ENCODE measurements at places on chromosomes 6 and 20. TPM values are rescaled to one million over a fixed set of nuclear protein-coding genes. Genes with fewer than 3 reads are reported as not detected.
A peak's percentile ranks its signal among the peaks of the same experiment; 100 is the strongest.

GRCh38 chr6:53692172-53692571, 26.6 kb upstream of the KLHL31 start:
- no peaks in the 10 kb centered on the region for H3K4me1 ChIP-seq
- H3K4me3 ChIP-seq, result no peak overlapping the region
- no peak for DNase-seq
- no peaks in the 10 kb centered on the region for H3K36me3 ChIP-seq
- H3K27me3 ChIP-seq, result peaks cover under 1% of the 10 kb centered on the region

Gene SLC52A3
- total RNA-seq, result 1.1 TPM

DNA sequence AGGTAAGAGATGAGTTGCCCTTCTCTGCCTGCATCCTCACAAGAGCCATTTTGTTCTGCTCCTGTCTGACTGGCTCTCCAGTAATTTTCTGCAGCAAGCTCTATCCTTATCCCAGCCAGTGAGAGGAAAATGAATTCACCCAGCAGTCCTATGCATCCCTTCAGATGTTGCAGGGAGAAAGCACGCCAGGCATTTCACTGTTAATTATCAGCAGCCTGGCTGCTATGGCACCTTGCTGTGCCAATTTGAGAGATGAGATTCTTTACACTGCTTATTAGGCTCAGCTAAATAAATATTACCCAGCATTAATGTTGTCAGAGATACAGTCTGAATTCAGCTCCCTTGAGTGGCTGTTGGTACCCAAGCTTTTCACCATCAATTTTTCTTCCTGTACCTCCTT, 61.1 kb upstream of the SNAP25 start:
- no peak overlapping the region for H3K4me3 ChIP-seq
- H3K4me1 ChIP-seq, result no peaks in the 10 kb centered on the region
- DNase-seq, result no peak
- H3K27ac ChIP-seq, result no peak overlapping the region

- H3K36me3 ChIP-seq, result peaks cover 54% of the 10 kb centered on the region
- H3K27ac ChIP-seq, result no peak overlapping the region
- no peak overlapping the region for H3K4me3 ChIP-seq
- peaks cover 17% of the 10 kb centered on the region for H3K4me1 ChIP-seq
- no peaks in the 10 kb centered on the region for H3K27me3 ChIP-seq
These were observed 30.3 kb downstream of the TBPL1 start for GRCh38 chr6:133983099-133983939.

DNA sequence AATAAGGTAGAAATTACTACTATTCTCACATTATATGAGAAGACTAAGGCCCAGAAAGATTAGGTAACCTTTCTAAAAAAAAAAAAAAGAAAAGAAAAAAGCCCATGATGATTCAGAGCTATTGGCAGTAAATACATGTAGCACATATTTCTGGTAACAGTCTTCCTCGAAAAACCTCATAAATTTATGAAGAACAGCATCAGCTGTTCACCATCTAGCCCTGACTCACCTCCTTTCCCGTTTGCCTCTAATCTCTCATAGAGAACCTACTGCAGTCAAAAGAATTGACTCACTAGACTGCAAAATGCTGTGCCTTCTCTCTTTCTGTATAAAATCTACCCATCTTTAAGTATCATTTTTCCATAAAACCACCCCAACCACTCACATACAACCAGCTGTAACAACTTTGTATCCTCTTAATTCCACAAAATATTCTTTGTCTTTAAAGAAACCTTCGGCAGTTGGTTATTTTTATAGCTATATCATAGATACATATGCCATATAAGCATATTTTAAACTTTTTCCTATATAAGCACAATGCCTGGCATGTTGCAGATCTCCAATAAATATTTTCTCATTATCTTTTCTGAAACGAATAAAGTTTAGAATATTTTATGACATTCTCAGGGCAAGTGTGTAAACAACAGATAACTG, 152.7 kb upstream of the ENPP5 start:
- no peak overlapping the region for H3K27ac ChIP-seq
- H3K4me3 ChIP-seq, result no peak overlapping the region
- H3K4me1 ChIP-seq, result no peaks in the 10 kb centered on the region

DNA sequence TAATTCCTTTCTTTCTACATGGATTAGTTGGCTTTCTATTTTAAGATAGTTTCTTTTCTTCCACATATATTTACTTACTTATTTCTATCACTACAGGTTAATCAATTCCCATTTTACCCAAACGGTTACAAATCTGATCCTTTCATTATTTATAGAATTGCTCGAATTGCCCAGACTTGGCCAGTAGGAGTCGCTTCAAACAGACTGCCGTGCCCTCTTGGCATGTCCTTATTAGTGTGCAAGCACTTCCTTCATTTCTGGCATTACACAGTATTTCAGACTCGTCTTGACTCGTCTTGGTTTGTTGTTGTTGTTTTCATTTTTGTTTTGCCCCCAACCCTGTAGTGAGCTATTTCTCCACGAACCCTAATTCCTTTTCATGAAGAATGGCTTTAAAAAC, 74.6 kb downstream of the SAMD3 start:
- H3K4me3 ChIP-seq, result no peak overlapping the region
- H3K27ac ChIP-seq, result no peak overlapping the region
- H3K4me1 ChIP-seq, result no peaks in the 10 kb centered on the region
- H3K36me3 ChIP-seq, result no peaks in the 10 kb centered on the region

Gene ZNF334
- 4.7 TPM for total RNA-seq

DNA sequence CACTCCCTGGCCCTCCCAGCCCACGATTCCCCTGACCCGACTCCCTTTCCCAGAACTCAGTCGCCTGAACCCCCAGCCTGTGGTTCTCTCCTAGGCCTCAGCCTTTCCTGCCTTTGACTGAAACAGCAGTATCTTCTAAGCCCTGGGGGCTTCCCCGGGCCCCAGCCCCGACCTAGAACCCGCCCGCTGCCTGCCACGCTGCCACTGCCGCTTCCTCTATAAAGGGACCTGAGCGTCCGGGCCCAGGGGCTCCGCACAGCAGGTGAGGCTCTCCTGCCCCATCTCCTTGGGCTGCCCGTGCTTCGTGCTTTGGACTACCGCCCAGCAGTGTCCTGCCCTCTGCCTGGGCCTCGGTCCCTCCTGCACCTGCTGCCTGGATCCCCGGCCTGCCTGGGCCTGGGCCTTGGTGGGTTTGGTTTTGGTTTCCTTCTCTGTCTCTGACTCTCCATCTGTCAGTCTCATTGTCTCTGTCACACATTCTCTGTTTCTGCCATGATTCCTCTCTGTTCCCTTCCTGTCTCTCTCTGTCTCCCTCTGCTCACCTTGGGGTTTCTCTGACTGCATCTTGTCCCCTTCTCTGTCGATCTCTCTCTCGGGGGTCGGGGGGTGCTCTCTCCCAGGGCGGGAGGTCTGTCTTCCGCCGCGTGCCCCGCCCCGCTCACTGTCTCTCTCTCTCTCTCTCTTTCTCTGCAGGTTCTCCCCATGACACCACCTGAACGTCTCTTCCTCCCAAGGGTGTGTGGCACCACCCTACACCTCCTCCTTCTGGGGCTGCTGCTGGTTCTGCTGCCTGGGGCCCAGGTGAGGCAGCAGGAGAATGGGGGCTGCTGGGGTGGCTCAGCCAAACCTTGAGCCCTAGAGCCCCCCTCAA, at the start of gene LTA:
LTA (plus strand) TSS at position 249 of the 871 bp plus-strand sequence; CDS start at position 703, 454 bp downstream.
- H3K27ac ChIP-seq, result peak within 1 kb of the TSS; percentile 36
- no peaks in the 10 kb centered on the region for H3K36me3 ChIP-seq
- peaks cover 16% of the 10 kb centered on the region for H3K4me1 ChIP-seq
- DNase-seq, result no peak

- H3K4me3 ChIP-seq, result no peak overlapping the region
- no peaks in the 10 kb centered on the region for H3K27me3 ChIP-seq
- H3K4me1 ChIP-seq, result peaks cover 15% of the 10 kb centered on the region
- DNase-seq, result no peak
- H3K27ac ChIP-seq, result no peak overlapping the region
These were observed 56.9 kb upstream of the CD2AP start for GRCh38 chr6:47420394-47421371.

Gene EYS
- total RNA-seq, result not detected

- H3K27me3 ChIP-seq, result no peaks in the 10 kb centered on the region
- no peak overlapping the region for H3K27ac ChIP-seq
- DNase-seq, result no peak
- H3K36me3 ChIP-seq, result no peaks in the 10 kb centered on the region
These were observed 54.4 kb downstream of the PERP start for GRCh38 chr6:138052783-138053182.

Data from lower lobe of right lung (tissue), 2 donors.